NCI-H2081 (cell line): ENCODE measurements at places on chromosomes 11 and 22.

DNA sequence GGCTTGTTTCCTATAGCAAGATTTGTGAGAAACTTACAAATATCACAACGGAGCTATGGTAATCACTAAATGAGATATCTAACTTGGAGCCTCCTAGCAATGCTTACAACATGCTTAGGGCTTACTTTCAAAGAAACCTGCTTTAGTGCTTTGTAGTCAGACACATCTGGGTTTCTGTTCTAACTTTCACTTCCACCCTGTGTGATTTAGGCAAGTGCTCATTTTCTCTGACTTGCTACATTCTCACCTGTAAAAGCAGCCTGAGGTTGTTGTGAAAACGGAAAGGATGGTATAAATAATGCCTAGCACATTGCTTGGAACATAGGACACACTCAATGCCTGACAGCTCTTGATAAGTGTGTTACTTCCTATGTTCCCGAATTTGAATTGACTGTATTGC, 45.6 kb downstream of the LRRC4C start:
- no peak for DNase-seq

DNA sequence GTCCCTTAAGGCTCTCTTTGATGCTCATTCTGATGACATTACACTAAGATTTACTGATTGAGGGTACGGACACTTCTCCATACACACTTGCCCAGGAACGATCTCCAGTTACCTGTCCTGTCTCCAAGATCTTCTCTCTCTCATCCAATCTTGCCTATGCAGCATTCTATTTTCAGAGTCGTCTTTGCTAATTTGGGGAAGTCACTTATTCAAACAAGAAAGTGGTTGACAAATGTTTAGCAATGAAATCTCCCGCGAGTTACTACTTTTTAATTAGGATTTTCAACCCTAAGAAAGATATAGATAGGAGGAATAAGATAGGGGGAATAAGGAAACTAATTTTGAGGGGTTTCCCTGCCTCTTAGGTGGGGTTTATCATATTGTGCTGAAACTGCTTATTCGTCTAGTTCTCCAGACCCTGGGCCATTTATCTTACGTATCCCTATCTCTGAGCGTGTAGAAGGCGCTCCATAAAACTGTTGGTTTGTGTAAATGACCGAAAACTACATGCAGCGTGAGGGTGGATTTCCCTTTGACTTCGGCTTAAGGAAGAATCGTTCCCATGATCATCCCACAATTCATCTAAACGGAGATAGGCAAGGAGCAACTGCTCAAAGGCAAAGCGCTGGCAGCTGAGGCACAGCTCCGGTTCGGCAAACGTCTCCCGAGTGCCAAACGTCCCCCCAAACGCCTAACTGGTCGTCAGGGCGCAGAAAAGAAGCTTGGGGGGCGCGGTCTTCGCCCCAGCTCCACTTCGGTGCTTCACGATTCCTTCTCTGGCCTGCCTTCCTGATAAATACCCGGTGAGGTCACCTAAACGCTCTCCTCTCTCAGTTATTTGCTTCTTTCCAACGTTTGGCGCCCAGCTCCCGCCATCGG, 804 bp downstream of the APIP start:
- no peak for DNase-seq

DNA sequence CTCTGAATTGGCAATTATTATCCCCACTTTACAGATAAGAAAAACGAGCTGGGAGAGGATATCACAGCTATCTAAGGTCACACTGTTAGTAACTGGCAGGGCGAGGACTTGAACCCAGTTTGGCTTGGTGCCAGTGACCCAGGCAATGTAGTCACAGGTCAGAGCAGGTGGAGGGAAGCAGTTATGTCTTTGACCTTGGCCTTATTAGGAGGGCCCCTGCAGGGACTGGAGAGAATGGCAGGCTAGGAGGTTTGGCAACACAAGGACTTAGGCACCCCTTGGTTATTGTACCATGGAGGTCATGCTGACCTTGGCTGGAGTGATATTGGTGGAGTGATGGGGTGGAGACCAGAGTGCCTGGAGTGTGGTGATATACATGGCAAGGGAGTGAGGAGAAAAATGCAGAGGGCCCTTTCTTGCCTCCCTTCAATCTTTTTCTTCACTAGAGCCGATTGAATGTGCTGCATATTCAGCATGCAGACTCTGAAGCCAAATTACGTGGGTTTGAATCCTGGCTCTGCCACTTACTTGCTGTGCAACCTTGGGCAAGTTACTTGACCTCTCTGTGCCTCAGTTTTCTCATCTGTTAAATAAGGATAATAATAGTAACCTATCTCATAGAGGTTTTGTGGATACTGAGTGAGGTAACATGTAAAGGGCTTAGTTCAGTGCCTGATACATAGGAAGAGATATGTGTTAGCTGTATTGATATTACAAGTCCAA, 92.7 kb upstream of the TBCEL start:
- no peak for DNase-seq

DNA sequence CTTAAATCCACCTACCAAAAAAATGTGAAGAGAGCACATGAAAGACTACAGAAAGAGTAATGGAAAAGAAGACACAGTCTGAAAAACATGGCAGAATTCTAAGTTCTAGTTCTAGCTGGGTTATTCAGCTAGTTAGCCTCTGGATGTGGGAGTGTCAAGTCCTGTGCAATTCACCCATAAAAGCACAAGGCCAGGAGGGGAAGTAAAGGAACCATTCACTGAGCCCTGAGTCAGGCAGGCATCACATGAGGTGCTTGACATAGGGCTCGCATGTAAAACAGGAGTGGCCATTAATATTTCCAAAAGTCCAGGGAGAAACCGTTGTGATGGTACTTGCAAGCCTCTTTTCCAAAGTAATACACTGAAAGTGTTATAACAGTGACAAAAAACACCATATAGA, 103.7 kb downstream of the GAB2 start:
- DNase-seq, result no peak

DNA sequence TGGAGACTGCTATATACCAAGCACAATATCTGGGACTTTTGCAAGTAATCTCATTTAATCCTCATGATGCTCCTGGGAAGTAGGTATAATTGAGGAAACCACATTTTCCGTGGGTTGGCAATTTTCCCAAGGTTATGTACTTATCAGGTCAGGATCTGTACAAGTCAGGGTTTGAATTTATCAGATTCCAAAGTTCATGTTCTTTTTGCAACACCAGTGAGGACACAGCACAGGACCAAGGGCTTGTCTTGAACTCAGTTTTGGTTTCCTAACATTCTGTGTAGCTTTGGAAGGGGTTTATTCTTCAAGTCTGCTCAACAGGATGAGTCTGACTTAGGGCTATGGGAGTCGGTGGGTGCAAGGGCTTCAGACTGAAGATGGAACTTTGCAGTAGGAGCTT, 30.4 kb downstream of the INSC start:
- DNase-seq, result no peak

DNA sequence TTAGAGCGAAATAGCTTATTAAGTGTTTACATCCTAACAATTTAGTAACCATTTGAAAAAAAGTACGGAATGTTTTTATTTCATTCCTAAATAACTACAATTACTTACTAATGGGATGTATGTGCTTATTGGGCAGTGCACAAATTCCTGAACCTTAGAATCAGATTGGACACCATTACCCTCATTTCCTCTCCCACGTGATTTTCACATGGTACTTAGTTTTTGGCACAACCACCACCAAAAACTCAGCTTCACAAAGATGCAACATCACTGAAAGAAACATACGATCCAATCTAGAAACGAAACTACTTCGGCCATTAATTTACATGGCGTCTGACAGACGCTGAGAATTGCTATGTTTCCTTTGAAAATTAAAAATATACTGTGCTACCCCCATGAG, 81.5 kb downstream of the FBXO7 start:
- DNase-seq, result no peak

DNA sequence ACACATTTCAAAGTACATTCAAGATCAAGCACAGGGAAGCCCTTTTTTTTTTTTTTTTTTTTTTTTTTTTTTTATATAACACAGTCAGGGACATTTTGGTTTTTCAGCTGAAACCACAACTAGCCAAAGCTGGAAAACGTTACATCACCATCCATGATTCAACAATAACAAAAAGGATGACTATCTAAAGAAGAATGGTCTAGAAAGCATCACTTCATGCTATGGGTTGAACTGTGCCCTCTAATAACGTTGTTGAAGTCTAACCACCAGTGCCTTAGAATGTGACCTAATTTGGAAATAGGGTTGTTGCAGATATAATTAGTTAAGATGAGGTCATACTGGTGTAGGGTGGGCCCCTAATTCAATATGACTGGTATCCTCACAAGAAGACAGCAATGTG, 46.6 kb downstream of the MTMR2 start:
- no peak for DNase-seq

DNA sequence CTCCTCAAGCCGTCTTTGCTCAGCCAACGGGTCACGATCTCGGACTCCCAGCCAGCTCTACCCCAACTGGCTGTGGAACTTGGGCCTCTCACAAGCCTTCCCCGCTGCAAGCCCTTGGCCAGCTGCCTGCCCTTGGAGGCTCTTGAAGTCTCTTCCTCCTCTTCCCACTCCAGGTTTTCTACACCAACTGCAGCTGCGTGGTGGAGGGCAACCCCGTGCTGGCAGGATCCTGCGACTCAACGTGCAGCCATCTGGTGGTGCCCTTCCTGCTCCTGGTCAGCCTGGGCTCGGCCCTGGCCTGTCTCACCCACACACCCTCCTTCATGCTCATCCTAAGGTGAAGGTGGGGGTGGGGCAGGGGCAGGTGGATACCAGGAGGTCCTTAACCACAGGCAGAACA, 40.5 kb upstream of the TPBGL start:
- no peak for DNase-seq

GRCh38 chr11:114377612-114378267, 22.6 kb downstream of the C11orf71 start:
- no peak for DNase-seq

- DNase-seq, result peak; percentile 29
These were observed 291.6 kb downstream of the BUD13 start for GRCh38 chr11:116481126-116481675.
